Central memory CD4-positive, alpha-beta T cell (primary cell): ENCODE measurements at places on chromosomes 13 and 19.

GRCh38 chr19:31337008-31337914 lies 12.0 kb downstream of the TSHZ3 start:
- no peak for DNase-seq

- DNase-seq: no peak
These were observed 32.2 kb downstream of the RFX2 start for GRCh38 chr19:6078068-6078467.

DNA sequence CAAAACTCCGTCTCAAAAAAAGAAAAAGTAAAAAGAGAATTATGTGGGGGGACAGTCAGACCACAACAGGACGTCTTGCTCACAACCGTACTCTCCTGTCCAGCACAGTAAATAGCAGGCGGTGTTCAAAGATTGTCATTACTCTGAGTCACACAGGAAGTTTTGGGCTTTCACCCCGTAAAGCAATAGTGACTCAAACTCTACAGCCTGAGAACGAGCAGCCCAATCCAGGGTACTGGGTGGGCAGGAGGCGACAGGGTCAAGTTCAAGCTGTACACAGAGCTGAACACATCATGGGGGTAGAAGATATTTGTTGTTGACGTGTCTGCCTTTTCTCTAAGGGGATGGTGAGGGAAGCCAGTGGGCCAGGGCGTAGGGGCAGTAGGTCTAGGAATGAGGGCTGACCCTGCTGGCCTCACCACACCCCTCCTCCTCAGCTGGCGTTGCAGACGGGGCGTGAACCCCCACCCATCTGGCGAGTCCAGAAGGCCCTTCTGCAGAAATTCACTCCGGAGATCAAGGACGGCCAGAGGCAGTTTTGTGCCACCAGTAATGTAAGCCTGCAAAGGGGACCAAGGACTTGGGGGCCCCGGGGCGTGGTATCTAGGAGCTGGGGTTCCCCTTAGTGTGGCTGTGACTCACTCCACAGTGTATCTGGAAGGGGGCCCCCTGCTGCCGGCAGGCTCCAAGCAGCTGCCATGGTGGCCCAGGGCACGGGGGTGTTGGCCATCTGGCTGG lies 23.3 kb downstream of the PRR12 start:
- DNase-seq: no peak

GRCh38 chr13:44744880-44745633 lies 168.9 kb upstream of the TSC22D1 start:
- no peak for DNase-seq

GRCh38 chr19:39146686-39147450 lies 21.3 kb downstream of the PAK4 start:
- DNase-seq: no peak

DNA sequence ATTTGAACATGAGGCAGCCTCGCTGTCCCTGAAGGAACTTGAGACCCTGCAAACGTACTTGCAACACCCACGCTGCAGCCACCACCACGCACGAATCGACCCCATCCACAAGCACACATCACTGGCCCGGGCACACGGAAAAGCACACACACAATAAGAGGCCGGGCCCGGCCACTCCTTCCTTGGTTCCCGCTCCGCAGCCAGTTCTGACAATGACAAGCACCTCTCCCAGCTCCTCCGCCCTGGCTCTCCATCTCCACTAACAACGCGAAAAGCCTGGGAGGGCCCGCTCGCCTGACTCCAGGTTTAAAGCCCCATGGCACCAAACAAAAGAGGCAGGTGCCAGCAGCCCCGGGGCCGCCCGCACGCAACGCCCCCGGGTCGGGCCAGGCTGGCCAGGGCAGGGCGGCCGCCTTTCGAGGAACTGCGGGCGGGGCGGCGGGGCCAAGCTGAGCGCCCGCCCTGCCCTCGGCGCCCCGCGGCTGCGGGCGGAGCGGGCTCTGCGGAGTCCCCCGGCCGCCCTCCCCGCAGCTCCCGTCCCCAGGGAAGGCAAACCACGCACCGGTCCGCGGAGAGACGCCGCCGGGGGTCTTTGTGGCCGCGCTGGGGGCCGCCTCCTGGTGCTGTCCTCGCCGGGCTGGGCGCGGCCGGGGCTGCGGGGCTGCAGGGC lies 495 bp downstream of the DCLK1 start:
- no peak for DNase-seq

- no peak for DNase-seq
These were observed 7.0 kb upstream of the PPP6R1 start for GRCh38 chr19:55265723-55266386.

- no peak for DNase-seq
These were observed 10.3 kb downstream of the ZNF480 start for GRCh38 chr19:52307275-52307674.

DNA sequence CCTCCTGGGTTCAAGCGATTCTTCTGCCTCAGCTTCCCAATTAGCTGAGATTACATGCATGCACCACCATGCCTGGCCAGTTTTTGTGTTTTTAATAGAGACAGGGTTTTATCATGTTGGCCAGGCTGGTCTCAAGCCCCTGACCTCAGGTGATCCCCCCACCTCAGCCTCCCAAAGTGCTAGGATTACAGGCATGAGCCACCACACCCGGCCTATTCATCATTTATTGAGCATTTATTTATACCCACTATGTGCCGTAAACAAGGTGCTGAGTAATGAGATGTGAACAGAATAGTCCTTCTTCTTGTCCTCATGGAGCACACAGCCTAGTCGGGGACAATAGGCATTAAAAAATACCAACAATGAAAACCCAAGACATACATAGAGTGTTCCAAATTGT lies 25.6 kb downstream of the ACTN4 start:
- DNase-seq: no peak

DNA sequence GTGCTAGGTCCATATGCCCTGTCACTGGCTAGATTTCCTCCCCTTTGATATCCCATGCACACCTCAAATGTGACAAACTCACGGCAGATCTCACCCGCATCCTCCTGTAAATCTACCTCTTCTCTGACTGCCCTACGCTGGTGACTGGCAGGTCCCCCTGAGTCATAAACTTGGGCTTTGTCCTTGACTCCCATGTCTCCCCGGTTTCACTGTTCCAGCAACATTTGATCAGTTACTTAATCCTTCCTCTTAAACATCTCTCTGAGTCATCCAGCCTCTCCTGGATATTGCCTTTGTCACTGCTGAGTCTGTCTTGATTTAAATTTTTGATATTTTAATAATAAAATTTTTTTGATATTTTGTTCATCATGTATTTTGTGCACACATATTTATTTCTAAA lies 26.5 kb downstream of the FAM216B start:
- no peak for DNase-seq

GRCh38 chr13:110985541-110985940 lies 70.7 kb upstream of the ANKRD10 start:
- DNase-seq: no peak

DNA sequence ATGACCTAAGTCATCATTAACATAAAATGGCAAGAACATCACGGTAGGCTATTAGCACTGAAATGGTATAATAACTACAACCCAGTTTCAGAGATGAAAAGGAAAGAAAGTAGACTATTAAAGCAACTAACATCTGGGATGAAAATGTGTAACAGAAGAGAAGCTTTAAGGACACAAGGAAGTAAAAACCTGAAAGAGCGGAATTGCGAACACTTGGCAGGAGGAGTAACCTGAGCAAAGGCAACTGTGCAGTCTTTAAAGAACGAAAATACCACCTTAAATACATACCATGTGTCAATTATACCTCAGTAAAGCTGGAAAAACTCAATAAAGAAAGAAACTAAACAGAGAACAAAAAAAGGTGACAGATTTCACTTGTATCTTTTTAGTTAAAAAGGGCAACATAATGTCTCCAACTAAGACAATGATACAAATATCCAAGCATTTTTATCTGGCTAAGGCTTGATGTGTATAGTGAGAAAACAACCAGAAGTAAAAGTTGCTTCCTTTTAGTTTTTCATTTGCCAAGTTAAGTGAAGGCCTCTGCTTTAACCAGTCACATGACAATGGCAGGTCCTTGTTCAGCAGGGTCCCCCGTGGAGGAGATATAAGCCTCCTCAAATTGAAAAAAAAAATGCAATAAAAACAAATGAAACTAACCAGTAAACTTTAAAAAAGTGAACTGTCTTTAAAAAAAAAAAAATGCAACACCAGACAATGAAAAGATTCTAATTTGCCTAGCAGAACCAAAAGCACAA lies 11.6 kb downstream of the USP12 start:
- no peak for DNase-seq

DNA sequence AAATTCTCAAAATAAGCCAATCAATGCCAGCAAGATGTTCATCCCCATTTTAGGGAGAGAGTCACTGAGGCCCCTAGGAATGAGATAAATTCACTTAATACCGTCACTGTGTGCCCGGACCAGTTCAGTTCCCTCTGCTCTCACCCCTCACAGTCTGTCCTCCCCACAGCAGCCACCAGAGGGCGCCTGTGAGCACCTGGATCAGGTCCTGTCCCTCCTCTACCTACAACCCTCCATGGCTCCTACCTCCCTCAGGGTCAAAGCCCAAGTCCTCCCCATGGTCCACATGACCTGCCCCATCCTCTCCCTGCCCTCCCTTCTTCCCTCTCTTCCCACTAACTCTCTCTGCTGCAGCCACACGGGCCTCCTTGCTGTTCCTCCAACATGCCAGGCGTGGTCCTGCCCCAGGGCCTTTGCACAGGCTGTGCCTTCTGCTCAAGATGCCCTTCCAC lies 42.0 kb upstream of the NFIC start:
- peak; percentile 47 for DNase-seq

DNA sequence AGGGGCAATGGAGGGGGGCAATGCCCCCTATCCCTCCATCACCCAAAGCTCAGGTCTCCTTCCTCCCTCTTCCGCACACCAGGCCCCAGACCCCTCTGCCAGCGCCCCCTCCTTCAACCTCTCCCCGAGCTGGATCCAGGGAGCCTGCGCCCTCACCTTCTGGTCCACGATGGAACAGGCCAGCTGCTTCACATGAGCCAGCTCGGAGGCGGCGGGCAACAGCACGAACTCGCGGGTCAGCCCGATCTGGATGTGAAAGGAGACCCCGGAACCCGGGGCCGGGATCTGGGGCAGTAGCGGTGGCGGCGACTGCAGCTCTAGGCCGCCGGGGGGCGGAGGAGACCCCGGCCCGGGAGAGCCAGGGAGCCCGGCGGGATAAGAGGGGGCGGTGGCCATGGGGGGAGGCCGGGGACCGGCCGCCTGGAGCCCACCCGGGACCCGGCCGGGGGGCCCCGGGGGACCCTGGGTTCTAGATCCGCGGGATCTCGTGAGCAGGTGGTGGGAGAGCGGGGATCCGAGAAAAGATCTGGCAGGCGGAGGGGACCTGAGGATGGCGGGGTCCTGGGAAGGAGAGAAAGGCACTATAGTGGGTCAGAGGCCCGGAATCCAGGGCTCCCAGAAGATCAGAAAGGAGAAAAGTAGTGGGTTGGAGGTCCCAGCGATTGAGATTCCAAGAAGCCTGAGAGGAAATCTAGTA lies 791 bp downstream of the PRKD2 start:
- no peak for DNase-seq

- DNase-seq: peak; percentile 48
These were observed 18.7 kb downstream of the GADD45B start for GRCh38 chr19:2494447-2495129.

- peak; percentile 18 for DNase-seq
These were observed 106.5 kb downstream of the TEX26 start for GRCh38 chr13:31038834-31039552.

- DNase-seq: no peak
These were observed 11.6 kb downstream of the WTIP start for GRCh38 chr19:34493038-34493648.

GRCh38 chr13:74201530-74201929 lies 67.3 kb upstream of the KLF12 start:
- no peak for DNase-seq

DNA sequence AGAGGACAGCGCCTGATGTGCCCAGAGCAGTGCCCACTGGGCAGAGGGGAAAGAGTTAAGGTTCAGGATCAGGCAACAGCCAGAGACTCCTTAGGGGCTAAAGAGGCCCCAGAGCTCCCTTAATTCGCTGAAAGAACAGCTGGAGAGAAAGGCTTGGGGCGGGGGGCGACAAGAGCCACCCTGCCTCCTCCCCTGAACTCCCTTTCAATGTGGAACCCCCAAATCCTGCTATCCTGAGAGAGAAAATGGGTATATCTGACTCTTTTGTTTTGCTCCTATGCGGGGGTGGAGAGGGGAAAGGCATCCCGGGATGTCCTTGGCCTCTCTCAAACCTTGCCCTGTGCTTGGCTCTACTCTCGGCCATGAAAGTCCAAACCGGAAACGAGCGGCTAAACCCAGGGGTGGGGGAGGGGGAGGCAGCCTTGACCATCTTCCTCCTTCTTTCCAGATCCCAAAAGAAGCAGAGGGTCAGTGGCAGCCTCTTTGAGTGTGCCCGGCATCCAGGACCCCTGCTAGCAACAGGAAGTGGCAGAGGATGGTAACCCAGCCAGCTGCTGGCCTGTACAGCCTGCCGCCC lies 4.7 kb downstream of the PRKACA start:
- DNase-seq: no peak

GRCh38 chr13:29597246-29597645 lies 1.8 kb upstream of the SLC7A1 start:
- DNase-seq: no peak

DNA sequence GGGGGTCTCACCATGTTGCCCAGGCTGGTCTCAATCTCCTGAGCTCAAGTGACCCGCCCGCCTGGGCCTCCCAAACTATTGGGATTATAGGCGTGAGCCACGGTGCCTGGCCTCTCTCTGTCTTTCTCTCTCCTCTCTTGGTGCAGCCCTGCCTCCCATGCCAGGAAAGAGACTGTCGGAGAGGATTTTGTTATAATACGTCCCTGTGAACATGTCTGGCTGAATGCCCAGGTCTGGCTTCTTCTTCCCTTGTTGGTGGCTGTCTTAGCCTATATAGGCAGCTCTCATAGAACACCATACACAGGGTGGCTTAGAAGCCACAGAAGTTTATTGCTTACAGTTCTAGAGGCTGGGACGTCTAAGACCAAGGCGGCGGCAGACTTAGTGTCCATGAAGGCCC lies 46.4 kb downstream of the PEX11G start:
- no peak for DNase-seq

GRCh38 chr19:29651622-29652394 lies 13.5 kb upstream of the PLEKHF1 start:
- DNase-seq: no peak

GRCh38 chr13:59960683-59961082 lies 203.0 kb downstream of the DIAPH3 start:
- DNase-seq: no peak
